ENCODE measurements at places on chromosomes 11 and 22.

DNA sequence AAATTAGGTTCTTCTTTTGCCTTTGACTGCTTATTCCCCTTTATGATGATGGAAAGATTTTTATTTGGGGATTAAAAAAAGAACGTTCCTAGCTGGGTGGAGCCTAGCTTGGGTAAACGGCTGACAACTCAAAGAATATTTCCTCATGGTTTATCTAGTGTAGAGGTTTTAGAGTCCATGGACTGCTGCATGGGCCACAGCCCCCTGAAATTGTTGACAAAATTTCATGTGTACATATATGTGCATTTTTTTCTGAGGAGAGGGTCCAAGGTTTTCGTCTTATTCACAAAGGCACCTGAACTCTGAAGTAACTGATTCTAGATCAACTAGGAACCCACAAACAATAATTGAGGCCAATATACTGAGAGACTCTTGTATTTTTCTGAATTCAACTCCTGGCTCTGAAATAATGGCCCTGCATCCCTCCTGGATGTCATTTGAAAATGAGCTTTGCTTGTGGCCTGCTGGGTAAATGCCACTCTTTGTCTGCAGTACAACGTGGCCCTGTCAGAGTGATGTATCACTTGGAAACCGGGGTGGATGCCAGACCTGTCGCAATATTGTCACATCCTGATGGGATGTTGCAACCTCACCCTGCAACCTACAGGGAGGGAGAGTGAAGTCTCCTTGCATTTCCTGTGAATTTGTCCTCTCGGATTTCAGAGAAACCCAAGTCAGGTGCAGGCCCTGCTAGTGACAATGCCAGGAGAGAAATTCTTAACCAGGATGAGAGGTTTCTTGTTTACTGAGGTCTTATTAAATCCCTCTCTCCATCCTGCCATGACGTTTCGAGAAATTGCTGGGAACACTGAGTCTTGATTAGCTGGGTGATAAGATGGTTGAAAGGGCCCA is 33.8 kb downstream of the EHF start:
- peak; percentile 56 for DNase-seq

DNA sequence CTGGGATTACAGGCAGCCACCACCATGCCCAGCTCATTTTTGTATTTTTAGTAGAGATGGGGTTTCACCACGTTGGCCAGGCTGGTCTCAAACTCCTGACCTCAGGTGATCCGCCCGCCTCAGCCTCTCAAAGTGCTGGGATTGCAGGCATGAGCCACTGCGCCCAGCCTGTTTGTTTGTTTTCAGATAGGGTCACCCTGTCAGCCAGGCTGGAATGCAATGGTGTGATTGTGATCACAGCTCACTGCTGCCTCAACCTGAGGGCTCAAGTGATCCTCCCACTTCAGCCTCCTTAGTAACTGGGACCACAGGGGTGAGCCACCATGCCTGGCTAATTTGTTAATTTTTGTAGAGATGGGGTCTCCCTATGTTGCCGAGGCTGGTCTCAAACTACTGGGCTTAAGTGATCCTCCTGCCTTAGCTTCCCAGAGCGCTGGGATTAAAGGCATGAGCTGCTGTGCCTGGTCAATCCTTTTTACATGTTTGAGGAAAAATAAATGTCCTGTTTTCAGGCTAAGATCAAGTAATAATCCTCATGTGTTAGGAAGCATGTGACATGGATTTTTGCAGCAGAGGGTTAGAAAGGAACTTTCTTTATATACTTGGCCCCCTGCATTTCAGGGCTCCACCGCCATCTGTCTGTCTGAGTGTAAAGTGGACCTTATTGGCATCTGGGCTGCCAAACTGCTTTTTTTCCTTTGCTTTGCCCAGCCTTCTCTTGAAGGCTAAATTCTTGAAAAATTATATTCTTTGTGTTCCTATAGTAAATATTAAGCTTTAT is 4.8 kb upstream of the SLC3A2 start:
- no peak for DNase-seq

- DNase-seq: no peak
Measured at GRCh38 chr11:18723991-18724390, 2.0 kb downstream of the IGSF22 start.

DNA sequence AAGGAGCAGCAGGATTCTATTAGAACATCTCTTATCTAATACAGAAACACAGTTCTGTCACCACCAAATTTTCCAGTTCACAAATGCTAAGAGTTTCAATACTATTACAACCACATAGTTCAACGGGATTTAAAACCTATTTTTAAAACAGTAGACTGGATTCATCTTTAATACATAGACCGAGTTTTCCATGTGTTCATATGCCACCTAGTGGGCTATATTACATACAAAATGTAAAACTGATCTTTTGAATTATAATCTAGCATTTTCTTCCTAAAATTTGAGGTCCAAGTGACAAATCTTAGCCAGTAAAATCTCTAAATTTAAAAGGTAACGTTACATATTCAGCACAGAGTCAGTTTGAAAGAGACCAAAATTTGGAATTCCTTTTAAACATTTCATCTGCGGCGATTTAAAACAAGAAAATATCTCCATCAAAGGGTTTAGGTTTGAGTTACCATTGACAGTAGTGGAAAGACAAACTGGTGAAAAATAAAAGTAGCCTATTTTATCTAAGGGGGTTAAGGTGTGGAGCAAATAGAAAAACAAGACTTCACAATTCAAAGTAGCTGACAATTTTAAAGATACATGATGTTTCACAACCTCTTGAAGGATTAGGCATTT is 269.3 kb upstream of the MPPED2 start:
- peak; percentile 3 for DNase-seq

DNA sequence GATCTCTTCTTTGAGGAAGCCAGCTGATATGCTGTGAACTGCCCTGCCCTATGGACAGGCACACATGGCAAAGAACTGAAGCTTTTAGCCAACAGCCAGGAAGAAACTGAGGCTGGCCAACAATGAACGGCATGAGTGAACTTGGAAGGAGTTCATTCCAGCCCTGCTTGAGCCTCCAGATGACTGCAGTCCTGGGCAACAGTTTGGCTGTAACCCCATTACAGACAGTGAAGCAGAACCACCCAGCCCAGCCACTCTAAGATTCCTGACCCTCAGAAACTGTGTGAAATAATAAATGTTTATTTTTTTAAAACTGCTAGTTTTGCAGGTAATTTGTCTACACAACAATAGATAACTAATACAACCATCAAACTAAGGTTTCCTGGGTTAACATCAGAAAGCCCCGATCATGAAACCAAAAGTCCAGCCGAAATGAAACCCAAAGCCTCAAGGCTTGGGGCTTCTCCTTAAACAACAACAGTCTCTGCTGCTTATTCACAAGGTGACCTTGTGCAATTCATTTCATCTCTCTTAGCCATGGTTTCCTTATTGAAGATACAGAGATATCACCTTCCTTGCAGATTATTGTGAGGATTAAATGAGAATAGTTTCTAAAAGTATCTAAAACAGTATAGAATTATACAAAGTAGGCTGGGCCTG is 31.4 kb downstream of the PAK1 start:
- no peak for DNase-seq

DNA sequence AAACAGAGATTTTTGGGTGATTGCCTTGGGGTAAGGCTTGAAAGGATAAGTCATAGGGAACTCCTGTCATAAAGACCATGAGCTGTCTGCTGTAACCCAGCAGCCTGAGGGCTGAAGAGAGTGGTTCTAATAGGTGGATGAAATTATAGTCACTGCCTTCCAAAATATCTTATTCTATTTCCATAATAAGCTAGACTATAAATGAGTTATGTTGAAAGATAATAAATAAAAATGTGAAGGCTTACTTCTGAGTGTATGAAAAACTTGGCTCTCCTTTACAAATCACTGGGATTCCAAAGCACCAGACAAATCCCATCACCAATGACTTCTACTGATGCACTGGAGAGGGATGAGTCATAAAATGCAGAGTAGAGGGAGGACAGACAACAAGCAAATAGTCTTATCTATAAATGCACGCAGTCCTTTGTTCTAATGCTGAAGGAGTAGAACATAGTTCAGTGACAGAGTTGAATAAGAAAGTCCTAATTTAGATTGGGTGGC is 775.0 kb upstream of the LRRC4C start:
- DNase-seq: no peak

GRCh38 chr11:132782102-132782501 is 750.2 kb downstream of the OPCML start:
- DNase-seq: no peak

- no peak for DNase-seq
Measured at GRCh38 chr11:28542561-28542960, 434.4 kb downstream of the METTL15 start.

DNA sequence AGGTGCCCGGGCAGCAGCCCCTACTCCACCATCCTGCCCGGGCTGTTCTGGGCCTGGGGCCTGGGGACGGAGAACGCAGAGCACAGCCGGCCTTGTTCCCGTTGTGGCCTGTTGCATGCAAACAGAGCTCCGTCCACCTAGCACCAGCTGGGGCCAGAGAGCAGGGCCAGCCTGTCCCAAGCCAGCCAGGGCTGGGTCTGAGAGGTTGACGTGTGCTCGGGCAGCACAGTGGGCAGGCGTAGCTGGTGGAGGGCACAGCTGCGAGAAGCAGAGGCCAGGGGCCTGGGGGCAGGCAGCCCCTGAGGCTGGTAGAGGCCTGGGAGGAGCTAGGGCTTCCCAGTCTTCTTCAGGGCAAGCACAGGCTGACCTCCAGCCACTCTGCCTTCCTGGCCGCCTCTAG is 1192.6 kb downstream of the BRD1 start:
- DNase-seq: no peak

DNA sequence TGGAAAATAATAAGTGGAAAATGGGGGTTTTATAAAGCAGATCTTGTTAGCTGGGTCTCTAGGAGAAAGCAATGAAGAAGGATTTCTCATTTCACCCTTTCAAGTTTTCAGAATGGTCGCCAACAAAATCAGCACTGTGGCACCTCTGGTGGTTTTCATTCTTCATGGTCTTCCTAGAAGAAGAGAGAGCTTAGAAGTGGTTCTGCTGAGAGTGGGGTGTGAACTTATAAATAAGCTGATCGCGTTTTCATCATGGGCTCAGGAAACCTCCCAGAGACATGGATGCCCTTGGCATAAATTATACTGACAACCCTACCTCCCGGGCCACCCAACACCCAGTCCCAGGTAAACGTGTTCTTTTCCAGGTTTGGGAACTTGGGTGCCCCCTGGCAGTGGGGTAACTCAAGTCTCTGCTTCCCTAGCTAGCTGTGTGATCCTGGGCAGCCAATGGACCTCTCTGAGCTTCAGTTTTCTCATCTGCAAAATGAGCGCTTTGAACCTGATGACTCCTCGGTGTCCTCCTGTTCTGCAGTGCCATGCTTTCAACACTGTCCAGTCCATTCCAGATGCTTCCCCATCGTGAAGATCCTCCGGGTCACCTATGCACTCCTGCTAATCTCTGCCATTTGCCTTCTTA is 72.6 kb upstream of the GRAMD1B start:
- no peak for DNase-seq

DNA sequence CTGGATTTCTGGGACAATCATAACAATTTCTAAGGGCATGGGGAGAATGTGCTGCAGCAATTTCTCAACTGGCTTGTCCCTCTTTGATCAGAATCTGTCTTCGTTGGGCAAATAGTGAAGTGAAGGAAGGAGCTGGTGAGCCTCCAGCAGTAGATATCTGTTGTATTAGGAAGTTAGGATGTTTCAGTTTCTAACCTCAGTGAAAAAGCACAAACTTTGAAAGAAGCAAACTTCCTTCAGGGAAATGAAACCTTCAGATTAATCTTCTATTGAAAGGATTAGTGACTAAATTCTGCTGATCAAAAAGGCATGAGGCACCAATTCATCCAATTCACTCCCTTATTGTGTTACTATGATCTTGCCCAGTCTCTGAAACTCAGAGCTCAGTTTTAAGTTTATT is 24.3 kb downstream of the LMO2 start:
- no peak for DNase-seq

GRCh38 chr11:43856993-43857392 is 23.6 kb upstream of the ALKBH3 start:
- no peak for DNase-seq

Data from NB4 (cell line).